Astrocyte (in vitro differentiated cells and primary cell): ENCODE measurements at places on chromosomes 12 and 14. TPM values are rescaled to one million over a fixed set of nuclear protein-coding genes. Genes with fewer than 3 reads are reported as not detected.

- no peak for DNase-seq
Measured at GRCh38 chr12:30269496-30269895, 426.2 kb downstream of the IPO8 start.

DNA sequence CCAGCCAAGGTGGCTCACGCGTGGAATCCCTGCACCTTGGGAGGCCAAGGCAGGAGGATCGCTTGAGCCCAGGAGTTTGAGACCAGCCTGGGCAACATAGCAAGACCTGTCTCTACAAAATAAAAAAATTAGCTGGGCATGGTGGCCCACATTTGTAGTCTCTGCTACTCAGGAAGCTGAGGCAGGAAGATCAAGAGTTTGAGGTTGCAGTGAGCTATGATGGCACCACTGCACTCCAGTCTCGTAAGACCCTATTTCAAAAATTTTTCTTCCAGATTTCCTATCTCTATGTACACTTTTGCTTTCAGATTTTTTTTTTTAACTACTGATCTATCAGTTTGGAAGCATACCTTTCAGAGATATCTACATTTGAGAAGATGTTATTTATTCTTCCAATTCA lies 15.3 kb downstream of the SNX6 start:
- DNase-seq: no peak

DNA sequence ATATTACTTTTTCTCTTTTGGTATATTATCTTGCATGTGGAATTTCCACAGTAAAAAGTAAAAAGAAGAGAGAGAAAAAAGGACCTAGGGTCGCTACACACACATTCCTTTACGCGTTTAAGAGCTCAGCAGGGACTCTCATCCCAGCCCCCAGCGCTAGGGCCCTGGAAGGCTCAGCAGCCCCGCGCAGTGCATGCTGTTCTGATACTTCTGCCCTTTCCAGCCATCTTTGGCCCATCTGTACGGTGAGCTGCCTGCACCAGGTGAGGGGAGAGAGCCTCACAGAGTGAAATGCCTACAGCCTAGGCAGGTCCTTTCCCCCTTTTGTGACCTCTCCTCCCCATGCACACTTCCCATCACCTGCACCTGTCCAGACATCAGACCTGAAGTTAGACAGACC lies 1.6 kb upstream of the LTBR start:
- no peak for DNase-seq

GRCh38 chr12:94722664-94723063 lies 72.3 kb upstream of the TMCC3 start:
- no peak for DNase-seq

DNA sequence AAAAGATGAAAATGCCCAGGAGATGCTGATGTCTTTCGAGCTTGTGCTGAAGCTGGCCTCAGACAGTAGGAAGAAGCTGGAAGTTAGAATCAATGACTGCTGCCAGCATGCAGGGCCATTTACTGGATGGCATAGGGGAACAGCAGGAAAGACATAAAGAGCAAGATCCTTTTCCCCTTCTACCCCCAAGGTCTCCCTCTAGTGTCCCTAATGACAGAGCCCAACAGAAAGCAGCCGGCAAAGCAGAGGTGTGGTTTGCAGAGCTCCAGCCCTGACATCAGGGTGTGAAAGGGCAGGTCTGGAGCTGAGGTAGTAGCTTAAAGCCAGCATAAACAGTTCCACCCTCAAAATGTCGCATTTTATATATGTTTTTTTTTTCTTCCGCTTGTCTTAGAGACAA lies 1560.7 kb upstream of the TMEM132C start:
- no peak for DNase-seq

Gene SIX4
- 11.2 and 14.0 TPM in 2 replicates for total RNA-seq

DNA sequence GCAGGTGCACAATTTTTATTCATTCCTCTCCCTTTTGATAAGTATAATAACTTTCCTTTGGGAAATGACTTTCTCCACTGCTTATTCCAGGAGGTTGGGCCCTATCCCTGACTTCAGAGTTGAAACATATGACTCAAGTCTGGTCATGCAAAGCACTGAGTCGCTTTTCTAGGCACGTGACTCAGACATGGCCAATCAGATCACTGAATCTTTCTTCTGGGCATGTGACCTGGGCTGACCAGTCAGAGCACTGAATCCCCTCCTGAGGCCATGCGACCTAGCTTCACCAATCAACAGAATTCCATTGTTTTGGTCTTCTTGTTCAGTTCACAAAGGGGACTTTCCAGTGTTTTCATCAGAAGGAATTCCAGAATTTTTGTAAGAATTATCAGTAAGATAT lies 377.1 kb upstream of the KITLG start:
- DNase-seq: no peak

- no peak for DNase-seq
Measured at GRCh38 chr14:45972416-45972815, 679.2 kb downstream of the RPL10L start.

Gene PTPN6
- 5.2 and 8.9 TPM in 2 replicates for total RNA-seq

GRCh38 chr12:79019672-79020071 lies 155.1 kb downstream of the SYT1 start:
- no peak for DNase-seq

Gene ING4
- total RNA-seq: 30.9 and 34.8 TPM in 2 replicates

DNA sequence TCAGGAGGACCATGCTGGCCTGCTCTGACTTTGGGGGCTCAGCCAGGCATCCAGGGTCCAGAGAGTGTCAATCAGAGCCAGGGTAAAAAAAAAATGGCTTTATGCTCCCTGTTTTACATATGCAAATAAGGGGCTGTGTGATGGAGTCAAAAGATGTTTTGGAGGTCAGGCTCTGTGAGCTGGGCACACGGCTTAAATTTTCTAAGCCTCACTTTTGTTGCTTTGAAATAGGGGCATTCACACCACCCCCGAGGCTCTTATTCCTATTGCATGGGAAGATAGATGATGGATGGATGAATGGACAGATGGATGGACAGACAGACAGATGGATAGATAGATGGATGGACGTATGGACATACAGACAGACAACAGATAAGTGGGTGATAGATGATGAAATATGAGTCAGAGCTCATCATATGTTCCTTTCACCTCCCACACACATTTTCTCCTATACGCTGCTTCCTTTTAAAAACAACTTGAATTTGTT lies 42.7 kb downstream of the RIN3 start:
- DNase-seq: no peak

GRCh38 chr14:39762576-39763401 lies 330.6 kb upstream of the FBXO33 start:
- no peak for DNase-seq

- DNase-seq: peak; percentile 61
Measured at GRCh38 chr12:78759367-78759766, 105.2 kb upstream of the SYT1 start.

Gene PLEKHG7
- total RNA-seq: 0.14 and 0.68 TPM in 2 replicates

DNA sequence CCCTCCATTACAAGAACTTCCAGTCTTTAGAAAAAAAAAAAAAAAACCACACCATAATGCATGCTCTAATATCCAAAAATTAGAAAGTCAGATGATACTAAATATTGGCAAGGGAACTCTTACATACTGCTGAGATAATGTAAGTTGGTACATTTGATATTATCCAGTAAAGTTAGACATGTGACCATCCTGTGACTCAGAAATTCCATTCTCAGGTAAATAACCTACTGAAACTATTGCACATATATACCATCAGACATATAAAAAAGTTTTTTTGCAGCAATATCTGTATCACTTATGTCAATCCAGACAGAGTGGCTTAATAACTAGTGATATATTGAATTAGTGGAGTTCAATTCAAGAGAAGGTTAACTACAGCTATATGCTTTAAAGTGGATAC lies 63.5 kb downstream of the KITLG start:
- DNase-seq: no peak

Gene CTSG
- total RNA-seq: not detected in 2 replicates

DNA sequence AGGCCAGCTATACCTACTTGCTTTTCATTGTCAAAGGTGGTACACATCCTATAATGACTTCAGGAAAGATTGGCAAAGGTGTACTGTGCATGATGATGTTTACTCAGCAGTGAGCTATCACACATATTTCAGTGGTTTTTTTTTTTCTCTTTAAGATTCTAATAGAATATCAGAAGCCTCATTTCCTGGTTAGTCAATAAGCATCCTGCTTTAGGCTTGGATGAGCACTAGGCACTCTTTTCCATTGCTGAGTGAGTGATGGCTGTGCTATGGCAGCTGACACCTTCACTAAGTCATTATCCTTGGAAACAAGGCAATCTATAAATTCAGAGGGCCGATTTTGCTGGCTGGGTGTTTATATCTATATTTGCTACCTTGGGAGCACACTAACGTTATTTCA lies 161.1 kb upstream of the RASSF8 start:
- no peak for DNase-seq

- DNase-seq: peak; percentile 71
Measured at GRCh38 chr12:114776731-114777442, 92.9 kb upstream of the TBX3 start.

Gene SLC10A1
- total RNA-seq: not detected in 2 replicates

- DNase-seq: peak; percentile 32
Measured at GRCh38 chr12:6766651-6767349, 637 bp downstream of the PTMS start.

Gene LTB4R
- total RNA-seq: 5.5 TPM in 2 replicates

- DNase-seq: no peak
Measured at GRCh38 chr12:61687407-61687806, 572.8 kb upstream of the USP15 start.

DNA sequence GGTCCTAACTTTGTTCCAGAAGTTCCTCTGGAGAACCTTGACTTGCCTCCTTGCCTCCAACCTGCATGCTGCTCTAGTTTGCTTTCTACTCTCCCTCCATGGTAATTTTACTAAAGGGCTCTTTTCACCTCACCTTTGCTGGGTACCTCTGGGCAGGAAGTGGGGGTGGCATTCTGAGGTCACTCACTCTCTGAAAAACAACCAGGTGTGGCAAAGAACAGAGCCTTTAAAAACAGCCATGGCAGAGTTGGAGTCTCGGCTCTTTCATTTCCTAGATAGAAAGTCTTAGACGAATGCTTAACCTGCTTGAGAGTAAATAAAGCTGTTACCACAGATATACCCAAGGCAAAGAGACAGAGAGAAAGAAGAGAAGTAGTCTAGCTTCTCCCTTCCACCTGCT lies 827.9 kb downstream of the BCL11B start:
- DNase-seq: no peak

Gene SLC38A4
- total RNA-seq: 1.5 and 1.6 TPM in 2 replicates

DNA sequence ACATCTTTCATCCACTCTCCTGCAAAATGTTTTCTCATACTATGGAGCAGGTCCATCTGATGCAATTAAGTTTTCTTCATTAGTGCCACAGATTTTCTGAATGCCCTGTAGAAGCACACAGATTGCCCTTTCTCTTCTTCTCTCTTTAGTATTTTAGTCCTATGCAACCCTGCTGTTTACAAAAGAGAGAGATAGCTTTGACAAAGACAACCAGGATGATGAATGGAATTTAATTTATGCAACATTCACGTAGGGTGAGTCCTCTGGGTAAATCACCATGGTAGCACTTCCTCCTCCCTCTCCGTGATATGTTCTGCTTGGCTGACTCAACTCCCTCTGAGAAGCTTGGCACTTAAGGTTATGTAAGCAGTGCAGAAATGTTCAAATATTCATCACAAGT lies 400.9 kb upstream of the PDE3A start:
- peak; percentile 99 for DNase-seq

Gene P2RX7
- 0.07 TPM in 1 of 2 replicates, not detected in the other for total RNA-seq

DNA sequence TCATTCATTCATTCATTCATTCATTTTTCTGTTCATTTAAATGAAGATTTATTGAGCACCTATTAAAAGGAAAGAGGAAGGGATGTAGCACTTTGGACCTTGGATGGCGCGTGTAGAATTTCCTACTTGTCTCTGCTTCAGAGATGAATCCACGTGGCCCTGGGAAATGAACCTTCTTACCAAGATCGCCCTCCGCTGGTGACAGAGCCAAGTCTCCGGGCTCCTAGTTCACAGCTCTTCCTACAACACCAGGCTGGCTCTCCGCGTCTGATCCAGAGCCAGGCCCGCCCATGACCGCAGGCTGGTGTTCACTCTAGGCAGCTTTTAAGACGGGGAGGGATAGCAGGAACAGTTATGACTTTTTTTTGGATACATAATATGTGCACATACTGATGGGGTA lies 70.9 kb upstream of the PIWIL1 start:
- DNase-seq: no peak

DNA sequence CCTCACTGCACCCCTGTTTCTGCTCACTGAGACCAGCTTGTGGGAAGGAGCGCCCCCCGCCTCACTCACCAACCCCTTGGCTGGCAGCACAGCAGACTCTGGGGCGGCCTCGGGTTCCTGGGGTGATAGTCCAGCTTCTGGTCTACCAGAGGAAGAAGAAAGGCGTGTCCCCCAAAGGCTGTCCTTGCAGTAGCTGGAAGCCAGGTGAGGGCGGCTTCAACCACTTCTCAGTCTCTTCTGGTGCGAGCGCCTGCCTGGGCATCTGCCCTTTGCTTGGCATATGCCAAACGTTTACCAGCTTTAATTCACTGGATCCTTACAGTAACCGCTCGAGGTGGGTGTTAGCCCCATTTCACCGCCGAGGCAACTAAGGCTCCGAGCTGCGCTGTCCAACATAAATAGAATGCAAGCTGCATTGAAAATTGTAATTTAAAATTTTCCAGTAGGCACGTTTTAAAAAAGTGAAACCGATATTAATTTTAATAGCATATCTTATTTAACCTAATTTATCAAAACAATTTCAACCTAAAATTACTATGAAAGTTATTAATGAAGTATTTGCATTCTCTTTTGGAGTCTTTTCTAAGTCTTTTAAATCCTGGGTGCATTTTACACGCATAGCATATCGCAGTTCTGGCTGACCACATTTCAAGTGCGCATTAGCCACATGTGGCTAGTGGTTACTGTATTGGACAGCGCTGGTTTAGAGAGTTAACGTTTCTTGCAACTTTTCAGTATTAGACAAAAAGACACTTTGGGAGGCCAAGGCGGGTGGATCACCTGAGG lies 872 bp downstream of the FAM177A1 start:
- peak; percentile 23 for DNase-seq

Gene SYCP3
- not detected in 2 replicates for total RNA-seq

Gene C1S
- total RNA-seq: 5.2 and 6.2 TPM in 2 replicates

- DNase-seq: peak; percentile 35
Measured at GRCh38 chr14:55968741-55969140, 149.5 kb upstream of the PELI2 start.

- DNase-seq: no peak
Measured at GRCh38 chr14:57168138-57168679, 100.5 kb downstream of the EXOC5 start.

GRCh38 chr12:100539202-100539601 lies 34.3 kb upstream of the GAS2L3 start:
- peak; percentile 31 for DNase-seq

DNA sequence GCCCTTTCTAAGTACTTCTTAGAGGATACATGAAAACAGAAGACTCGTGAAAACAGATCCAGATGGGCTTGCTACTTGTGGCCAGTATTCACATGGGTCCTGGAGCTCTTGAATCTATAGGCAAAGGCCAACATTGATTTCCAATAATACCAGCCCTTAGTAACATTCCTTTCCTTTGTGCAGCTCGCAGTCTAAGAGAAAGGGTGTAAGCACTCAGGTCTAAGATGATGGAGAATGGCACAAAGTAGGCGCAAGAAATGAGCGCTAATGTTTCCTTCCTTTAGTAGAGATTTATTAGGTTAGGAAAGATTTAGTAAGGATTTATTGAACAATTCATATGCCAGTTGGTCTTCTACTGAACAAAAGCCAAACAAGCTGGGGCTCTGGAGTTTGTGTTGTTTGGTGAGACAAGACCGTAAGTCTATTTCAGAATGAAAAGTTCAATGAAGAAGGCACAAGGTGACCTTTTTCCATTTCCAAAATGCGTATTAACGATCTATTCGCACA lies 525 bp downstream of the RNU6-8 start:
- no peak for DNase-seq
